ENCODE measurements at places on chromosomes 2 and 18.

DNA sequence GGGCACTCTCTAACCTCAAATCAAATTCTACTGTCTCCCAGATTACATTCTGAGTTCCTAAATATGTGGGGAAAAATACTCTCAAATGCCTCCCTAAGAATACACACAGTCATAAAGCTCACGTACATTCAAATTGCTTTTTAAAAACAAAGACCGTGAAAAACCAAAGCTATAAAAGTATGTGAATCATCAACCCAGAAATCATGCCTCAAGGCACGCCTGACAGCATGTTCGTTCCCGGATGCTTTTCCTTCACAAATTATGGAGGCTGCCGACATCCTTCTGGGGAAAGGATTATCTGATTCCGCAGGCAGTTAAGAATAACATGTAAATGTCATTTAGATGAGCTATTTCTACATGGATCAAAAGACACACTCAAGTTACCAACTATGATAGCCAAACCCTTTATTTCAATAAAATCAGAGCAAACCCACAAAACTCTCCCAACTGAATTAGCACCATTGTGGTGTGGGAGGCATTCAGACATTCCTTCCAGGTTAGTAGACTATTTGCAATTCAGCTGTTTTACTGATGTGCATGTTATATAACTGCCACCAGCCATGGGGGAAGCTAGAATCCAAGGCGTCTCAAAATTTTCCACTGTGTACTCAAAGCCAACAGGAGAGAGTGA, 398.2 kb upstream of the TRIB2 start:
- no peak for DNase-seq

- no peak for DNase-seq
Measured at GRCh38 chr2:76870011-76870410, 652.2 kb downstream of the LRRTM4 start.

- DNase-seq, result no peak
Measured at GRCh38 chr2:238130111-238130695, 8.3 kb upstream of the KLHL30 start.

GRCh38 chr18:11104307-11104706, 45.1 kb downstream of the PIEZO2 start:
- no peak for DNase-seq

GRCh38 chr2:170206805-170207407, 29.0 kb downstream of the MYO3B start:
- no peak for DNase-seq

GRCh38 chr2:133457861-133458260, 110.4 kb downstream of the NCKAP5 start:
- no peak for DNase-seq

GRCh38 chr2:169362894-169363559, 693 bp upstream of the LRP2 start:
- peak; percentile 24 for DNase-seq

Data from NCI-H345 (cell line).